Right forelimb (tissue), 1 donor: ENCODE measurements at places on chromosomes 2 and 18.

DNA sequence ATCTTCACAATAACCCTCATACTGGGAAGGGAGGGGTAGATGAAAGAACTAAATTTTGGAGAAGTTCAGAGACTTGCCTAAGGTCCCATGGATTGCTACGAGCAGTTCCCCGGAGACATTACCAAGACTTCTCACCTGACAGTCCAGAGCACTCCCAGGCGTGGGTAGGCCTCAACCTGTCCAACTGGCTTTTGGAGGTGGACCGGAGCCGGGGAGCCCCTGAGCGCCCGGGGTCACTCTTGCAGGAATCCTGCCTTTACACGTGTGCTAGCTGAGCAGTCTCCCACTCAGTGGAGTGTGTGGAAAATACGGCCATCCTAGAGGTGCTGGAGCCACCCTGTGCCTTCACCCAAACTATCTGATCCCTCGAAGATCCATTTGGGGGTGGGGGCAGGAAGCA lies 8.0 kb downstream of the POMC start:
- DNase-seq = no peak

DNA sequence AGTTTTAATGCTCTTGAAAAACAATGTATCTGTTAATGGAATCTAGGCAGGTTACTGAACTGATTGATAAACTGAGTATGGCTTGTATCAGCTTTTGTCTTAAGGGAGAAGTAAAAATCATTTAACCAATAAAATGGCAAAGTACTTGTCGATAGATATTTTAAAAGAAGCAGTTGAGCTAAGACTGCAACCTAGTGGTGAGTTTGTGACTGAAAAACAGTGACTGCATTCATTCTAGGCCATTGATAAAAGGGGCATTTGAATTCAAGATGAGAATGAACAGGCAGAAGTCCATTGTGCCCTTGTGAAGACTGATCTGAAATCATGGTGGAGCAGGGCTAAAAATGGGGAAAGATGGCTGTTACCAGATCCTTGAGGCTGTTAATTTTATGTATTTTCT lies 59.4 kb upstream of the MSTN start:
- DNase-seq = no peak

DNA sequence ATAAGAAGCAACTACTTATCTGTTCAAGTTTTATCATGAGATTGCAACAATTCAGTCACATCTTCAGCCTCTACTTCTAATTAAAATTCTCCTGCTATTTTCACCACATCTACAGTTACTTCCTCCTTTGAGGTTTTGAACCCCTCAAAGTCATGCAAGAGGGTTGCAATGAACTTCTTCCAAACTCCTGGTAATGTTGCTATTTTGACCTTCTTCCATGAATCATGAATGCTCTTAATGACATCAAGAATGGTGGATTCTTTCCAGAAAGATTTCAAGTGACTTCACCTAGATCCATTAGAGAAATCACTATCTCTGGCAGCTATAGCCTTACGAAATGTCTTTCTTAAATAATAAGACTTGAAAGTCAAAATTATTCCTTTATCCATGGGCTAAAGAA lies 1052.8 kb upstream of the NRXN1 start:
- no peak for DNase-seq

DNA sequence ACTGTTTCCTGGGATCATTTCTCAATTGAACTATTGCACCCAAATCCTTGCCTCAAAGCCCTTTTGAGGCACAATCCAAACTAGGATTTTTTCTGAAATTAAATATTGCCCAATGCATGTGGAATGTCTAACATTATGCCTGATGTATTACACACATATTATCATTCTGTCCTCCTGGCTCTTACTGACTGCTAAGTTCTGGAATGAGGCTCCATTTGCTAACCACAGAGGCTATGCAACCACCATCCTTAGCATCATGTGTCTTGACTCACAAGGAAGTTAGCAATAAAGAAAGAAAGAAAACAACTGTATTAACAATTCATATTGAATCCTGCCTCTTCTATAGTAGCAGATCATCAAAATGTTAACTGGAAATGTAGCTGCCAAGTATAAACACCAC lies 1142.7 kb downstream of the CNTNAP5 start:
- DNase-seq = no peak

DNA sequence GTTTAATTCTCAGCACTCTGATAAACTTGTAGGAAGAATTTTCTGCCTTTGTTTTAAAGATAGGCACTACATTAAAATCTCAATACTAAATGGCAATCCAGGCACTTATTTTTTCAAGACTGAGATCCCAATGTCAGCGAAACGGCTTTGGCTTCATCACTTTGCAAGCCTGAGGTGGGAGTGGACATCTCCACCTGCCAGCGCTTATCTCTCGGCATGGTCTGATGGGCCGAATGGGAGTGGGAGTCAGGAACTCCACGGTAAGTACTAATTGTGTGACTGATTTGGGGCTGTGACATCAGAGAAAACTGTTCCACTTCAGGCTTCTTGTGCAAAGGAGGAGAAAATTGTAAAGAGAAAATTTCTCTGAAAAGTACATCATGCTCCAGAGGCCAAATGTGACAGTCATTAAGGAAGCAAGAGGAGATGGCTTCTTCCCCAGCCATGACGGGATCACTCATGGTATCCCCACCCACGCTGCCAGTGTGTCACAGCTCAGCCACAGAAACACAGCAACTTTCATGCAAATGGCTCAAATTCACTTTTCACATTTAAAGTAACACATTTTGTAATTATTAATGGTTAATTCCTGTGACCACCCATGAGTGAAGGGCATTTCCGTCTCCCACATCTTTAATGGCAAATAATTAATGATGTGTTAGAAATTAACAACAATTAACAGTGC lies 385.5 kb upstream of the HNRNPA3 start:
- no peak for DNase-seq

DNA sequence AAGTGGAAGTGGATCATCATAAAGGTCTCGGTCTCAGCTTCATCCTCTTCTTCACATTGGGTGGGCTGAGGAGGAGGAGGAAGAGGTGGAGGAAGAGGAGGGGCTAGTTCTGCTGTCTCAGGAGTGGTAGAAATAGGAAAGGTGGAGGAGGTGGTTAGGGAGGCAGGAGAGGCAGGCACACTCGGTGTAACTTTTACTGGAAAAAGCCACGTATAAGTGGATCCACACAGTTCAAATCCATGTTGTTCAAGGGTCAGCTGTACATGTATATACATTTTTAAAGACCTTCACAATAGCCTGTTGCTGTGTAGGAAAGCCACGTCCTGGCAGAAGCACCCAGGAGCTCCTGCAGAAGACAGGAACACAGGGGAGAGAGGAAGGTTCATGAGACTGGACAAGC lies 110.3 kb upstream of the RAB12 start:
- no peak for DNase-seq

DNA sequence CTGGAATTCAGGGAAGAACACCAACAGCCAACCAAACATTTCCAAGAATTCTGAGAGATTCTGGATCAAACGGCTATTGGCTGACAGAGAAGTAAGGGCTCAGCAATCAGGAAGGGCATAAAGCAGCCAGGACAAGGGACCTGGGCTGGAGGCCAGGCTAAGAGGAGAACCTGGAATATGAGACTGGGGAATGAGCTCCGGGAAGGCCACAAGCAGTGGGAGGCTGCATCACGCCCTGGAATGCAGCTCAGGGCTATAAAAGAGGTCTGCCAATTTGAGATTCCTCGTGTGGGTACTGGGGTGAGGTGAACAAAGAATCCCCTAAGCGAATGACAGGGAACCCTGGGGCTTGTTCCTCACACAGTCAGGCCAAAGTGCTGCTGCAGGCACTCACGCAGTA lies 60.4 kb downstream of the ANO7 start:
- DNase-seq = no peak

DNA sequence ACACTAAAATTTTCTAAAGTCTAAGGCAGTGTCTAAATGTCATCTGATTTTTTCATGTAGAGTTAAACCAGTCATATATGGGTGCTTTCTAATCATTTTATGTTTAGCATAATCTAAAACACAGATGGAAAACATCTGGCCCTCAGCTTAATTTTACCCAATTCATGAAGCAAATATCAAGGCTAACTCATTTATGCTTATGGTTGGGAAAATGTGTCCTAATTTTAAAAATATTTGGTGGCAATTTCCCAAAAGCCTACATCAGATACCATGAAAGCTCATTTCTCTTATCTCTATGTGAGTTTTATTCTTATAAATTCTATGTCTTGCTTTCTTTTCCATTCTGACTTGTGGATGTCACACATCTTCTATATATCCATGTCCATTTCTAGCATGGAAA lies 7.2 kb downstream of the SP5 start:
- DNase-seq = no peak

DNA sequence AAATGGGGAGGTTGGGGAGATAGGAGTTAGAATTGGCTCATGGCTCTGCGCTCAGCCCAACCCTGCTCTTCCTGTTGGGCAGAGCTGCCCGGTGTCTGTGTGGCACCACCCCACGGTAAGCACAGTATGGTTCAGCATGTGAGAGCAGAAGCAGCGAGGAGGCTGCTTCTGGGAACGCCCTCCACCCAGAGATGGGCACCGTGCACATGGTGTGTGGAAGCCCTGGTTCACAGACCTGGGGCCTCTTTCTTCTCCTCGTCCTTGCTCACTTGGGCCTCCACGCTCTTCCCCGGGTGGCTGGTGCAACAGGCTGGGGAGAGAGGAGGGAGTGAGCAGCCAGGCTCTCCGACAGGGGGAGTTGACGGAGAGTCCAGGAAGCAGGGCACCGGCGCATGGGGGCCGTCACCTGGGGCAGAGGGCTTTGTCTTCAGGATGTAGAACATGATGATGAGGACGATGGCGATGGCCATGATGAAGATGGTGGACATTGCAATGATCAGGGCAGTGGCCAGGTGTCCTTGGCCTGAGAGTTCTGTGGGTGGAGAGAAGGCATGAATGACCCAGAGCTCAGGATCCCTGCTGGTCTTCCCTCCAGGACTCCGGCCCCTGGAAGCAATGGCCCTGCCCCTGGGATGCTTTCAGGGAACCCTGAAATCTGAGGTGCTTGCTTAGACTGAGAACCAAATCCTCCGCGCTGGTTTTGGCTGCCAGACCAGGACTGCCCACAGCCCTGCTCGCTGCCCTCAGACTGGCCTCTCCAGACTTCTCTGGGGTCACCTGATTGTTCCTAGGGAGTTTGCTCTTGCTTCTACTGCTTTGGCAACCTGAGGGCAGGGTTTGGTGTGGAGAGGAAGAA lies 78.3 kb downstream of the EDAR start:
- DNase-seq = no peak

- no peak for DNase-seq
Observed at GRCh38 chr18:23380001-23380550, 73.0 kb upstream of the RIOK3 start.

GRCh38 chr18:30328839-30329238 lies 713.7 kb downstream of the DSC3 start:
- DNase-seq = no peak

DNA sequence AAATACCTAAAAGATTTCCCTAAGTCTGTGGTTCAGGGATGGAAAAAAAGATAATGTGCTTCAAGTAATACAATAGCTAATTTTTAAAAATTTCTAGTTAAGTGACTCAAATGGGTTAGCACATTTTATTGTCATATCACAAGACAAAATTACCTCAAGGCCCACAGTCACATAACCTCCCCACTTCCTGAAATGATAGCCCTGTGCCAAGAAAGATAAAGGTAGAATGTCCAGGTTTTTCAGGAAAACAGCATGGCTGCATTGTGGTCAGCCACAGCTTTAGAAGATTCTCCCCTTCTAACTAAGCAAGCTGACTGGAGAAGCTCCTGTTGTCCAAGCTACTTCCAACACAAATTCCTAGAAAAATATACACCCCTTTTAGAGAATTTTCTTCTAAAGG lies 127.1 kb upstream of the SLC35G4 start:
- DNase-seq = no peak

GRCh38 chr2:182406221-182406620 lies 20.6 kb downstream of the PDE1A start:
- no peak for DNase-seq

DNA sequence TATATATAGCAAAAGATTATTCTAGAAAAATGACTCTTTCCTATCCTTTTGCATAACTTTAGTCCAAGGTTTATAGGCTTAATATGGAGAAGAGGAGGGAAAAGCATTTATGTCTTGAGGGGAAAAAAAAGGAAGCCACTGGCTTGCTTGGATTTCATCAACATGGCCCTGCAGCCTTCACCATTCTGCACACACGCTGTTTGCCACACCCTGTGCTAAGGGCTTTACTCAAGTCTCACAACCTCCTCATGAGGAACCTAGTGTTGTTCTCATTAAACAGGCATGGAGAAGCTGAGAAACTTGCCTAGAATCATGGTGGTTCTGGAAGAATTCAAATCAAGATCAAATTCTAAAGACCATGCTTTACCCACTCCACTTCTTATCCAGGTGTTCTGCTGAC lies 117.3 kb upstream of the TTC39C start:
- no peak for DNase-seq

DNA sequence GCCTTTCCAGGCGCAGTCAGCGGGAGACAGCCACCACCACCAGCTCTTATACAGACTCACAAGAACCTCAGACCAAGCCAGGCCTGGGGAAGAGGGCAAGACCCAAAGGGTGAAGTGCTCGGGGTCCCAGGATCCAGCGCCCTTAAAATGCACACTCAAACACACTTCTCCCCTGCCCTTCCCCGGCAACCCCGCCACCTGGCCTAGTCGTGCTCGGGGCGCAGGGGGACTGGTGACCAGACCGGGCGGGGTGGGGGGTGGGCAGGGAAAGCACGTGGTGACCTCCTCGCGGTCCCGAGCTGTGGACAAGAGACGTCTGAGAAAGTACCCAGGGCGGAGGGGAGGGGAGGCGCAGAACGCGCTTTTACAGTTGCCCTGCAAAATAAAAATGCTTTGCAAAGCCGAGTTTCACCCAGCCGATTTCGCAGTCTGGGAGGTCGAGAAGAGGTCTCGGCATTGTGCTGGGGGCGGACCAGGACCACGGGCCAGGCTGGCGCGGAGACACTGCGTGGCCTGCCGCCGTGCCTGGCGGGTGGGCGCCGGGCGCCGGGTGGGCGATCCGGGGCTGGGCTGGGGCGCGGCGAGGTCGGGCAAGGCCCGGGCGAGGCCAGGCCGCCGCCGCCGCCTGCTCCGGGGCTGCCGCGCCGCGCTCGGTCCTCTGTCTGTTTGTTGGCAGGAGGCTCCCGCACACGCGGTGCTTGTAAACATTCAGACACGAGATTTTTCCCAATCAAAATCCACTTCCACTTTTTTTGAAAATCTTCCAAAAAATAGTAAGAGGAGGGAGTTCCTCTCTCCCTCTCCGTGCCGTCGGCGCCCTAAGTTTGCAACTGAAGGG lies 2.0 kb downstream of the BCL11A start:
- DNase-seq = peak; percentile 79
